ENCODE measurements at places on chromosomes 7 and 10. TPM values are rescaled to one million over a fixed set of nuclear protein-coding genes. Genes with fewer than 3 reads are reported as not detected.

DNA sequence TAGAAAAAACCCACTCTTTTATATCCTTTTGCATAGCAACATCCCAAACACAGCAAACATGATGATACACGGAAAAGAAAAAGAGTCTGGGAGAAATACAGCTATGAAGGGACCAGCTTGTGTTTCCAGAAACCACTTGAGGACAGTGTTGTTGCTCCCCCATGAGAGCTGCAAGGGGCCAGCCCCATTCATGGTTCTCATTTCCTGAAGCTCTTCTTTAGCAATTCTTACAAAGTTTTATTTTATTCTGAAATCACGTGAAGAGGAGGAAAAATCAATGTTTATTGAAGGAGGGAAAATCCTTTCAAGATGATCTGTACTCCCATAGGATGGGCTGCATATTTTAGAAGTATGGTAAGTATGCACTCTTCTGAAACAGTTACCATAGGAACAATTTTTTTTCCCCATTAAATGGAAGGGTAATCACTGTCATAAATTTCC, 17.5 kb upstream of the PRTFDC1 start:
- DNase-seq: no peak

- no peak for DNase-seq
Observed at GRCh38 chr7:43511769-43512515, 71.0 kb upstream of the STK17A start.

- no peak for DNase-seq
Observed at GRCh38 chr7:35024298-35024697, 13.0 kb downstream of the DPY19L1 start.

- no peak for DNase-seq
Observed at GRCh38 chr7:129401967-129402860, 32.0 kb upstream of the STRIP2 start.

DNA sequence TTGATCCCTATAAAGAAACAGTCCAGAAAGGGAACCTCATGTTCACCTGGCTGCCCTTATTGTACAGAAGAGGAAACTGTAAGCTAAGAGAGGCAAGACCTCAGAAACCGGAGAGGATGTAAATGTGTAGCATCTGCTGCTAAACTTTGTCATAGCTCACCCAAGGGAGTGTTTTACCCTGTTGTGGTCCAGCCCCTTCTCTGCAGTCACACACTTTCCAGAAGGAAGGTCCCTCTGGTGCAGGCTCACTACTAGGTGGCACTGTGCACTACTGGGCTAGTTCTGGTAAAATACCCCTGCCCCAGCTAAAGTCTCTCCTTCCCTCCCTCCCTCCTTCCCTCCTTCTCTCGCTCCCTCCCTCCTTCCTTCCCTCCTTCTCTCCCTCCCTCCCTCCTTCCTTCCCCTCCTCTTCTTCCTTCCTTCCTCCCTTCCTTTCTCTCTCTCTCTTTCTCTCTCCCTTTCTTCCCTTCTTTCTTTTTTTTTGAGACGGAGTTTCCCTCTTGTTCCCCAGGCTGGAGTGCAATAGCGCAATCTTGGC, 42.5 kb upstream of the LCOR start:
- no peak for DNase-seq

DNA sequence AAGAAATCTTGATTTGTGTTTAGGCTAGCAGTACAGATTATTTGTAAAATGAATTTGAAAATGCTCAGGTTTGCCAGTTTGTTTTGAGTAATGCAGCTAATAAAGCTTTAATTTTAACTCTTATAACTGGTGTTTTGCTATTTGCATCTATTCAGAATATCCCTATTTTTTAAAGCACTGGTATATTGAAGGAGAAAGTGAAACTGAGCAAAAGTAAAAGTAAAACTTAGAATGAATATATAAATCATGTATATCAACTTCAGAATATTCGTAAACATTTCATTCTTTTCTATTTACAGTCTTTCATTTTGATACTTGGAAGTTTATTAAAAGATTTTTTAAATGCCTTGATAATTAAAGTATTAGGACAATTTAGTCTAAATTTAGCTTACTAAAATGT, 26.2 kb downstream of the TASOR2 start:
- no peak for DNase-seq

DNA sequence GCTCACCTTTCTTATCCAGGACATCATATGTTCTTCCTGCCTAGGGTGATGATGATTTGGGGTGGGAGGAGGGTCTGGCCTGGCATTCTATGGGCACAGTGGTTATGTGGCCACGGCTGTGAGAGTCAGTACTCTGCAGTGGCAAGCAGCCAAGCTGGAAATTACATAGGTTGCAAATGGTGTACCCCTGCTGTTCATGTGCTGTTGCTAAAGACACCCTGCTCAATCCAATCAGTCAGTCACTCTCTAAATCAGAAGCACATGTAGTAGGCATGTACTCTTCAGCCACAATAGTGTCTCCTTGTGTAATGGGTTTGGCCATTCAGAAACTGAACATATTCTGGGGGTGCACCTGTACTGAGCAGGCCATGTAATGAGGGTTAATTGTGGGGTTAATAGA, 449.1 kb upstream of the ANKRD30A start:
- DNase-seq: peak; percentile 37

- DNase-seq: no peak
Observed at GRCh38 chr10:21184216-21184615, 287.1 kb upstream of the NEBL start.

- DNase-seq: no peak
Observed at GRCh38 chr10:113562704-113563103, 9.9 kb downstream of the HABP2 start.

GRCh38 chr7:97639036-97639435, 92.8 kb upstream of the TAC1 start:
- DNase-seq: peak; percentile 1

DNA sequence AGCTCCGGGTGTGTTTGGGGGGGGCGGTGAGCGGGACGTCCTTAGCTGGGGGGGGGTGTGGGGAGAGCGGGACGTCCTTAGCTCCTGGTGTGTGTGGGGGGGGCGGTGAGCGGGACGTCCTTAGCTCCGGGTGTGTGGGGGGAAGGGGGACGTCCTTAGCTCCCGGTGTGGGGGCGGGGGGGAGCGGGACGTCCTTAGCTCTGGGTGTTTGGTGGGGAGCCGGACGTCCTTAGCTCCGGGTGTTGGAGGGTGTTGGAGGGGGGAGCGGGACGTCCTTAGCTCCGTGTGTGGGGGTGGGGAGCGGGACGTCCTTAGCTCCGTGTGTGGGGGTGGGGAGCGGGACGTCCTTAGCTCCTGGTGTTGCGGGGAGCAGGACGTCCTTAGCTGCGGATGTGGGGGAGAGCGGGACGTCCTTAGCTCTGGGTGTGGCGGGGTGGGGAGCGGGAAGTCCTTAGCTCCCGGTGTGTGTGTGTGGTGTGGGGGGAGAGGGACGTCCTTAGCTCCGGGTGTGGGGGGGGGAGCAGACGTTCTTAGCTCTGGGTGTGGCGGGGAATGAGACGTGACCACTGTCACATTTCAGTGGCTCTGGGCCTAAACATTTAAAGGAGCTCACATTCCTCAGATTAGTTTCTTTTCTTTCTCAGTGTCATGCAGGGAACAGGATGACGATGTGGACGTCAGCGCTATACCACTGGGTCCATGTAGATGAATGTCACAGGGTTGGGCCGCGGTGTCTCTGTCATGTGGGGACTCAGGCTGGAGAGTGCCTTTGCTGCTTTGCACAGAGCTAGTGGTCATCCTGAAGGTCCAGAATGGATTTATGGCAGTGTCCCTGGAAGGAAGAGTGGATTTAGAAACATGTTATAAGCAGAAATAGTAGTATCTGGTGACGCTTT, 7.5 kb downstream of the DYNC2I1 start:
- peak; percentile 67 for DNase-seq

DNA sequence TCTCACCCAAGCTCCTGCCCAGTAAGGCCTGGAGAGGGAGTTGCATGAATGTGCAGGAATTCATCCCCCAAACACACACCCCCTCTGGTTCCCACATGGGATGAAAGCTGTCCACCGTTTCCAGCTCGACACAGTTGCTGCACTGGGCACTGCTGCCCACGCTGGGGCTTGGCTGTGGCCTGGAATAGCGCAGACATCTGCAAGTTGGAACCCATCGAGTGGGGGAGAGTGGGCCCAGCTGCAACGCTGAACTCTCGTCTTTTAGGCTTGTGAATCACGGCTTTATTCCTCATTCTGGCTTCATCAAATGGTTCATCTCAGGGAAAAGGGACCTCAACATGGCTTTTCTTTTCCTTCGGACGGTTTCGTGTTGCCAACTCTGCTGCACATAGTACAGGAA, 264.7 kb downstream of the DNAJB6 start:
- no peak for DNase-seq

DNA sequence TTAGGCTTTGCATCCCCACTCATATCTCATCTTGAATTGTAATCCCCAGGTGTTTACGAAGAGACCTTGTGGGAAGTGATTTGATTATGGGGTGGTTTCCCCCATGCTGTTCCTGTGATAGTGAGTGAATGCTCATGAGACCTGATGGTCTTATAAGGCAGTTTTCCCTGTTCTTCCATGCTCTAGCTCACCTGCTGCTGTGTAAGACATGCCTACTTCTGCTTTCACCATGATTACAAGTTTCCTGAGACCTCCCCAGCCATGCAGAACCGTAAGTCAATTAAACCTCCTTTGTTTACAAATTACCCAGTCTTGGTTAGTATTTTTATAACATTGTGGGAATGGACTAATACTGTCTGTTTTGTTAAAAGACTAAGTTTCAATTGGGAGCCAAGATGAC, 35.3 kb upstream of the ZNF92 start:
- DNase-seq: no peak

- DNase-seq: peak; percentile 25
Observed at GRCh38 chr10:4770801-4771553, 55.0 kb upstream of the AKR1E2 start.

DNA sequence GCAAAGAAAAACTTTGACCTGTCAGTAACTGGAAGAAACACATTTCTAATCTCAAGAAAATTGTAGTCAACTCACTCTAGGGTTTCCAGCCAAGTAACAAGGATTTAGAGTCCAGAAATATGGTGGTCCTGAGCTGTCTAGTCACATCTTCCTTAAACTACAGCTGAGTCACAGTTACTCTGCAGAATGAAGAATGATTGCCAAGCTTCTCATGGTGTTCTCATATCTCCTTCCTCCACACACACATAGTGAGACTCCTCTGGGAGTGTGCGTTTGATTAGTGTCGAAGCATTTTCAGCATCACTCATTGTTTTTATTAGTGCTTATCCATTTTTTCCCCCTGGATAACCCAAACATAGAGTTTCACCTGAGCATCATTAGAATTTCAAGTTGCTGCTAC, 93.1 kb upstream of the CXCL12 start:
- DNase-seq: no peak

GRCh38 chr10:14123139-14123538, 207.6 kb downstream of the FRMD4A start:
- peak; percentile 79 for DNase-seq

GRCh38 chr10:92074126-92074887, 150.7 kb downstream of the BTAF1 start:
- no peak for DNase-seq

DNA sequence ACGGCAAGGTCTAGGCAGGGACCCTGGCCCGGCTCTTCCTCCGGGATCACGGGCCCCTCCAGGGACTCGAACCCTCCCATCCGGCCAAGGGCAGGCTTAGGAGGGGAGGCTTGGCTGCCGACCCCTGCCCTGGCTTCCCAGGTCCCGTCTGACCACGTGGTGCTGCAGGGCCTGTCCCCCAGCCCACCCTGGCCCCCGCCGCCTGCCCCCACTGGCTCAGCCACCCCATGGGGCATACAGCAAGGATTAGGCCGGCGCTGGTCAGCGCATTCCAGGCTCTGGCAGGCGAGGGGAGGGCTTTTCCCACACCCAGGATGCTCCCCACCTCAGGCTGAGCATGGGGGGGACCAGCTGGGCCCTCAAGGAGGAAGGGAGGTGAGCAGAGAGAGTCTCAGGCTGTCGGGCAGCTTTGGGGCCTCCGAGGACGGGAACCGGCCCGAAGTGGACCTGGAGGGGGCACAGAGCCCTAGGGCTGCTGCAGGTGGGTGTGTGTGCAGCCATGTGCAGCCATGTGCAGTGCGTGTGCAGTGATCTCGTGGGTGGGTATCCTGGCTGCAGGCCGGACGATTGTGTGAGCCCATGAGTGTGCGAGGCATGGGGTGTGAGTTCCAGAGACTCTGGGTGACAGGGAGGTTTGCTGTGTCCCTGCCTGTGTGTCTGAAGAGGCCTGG, 713 bp upstream of the GRIFIN start:
- DNase-seq: no peak

DNA sequence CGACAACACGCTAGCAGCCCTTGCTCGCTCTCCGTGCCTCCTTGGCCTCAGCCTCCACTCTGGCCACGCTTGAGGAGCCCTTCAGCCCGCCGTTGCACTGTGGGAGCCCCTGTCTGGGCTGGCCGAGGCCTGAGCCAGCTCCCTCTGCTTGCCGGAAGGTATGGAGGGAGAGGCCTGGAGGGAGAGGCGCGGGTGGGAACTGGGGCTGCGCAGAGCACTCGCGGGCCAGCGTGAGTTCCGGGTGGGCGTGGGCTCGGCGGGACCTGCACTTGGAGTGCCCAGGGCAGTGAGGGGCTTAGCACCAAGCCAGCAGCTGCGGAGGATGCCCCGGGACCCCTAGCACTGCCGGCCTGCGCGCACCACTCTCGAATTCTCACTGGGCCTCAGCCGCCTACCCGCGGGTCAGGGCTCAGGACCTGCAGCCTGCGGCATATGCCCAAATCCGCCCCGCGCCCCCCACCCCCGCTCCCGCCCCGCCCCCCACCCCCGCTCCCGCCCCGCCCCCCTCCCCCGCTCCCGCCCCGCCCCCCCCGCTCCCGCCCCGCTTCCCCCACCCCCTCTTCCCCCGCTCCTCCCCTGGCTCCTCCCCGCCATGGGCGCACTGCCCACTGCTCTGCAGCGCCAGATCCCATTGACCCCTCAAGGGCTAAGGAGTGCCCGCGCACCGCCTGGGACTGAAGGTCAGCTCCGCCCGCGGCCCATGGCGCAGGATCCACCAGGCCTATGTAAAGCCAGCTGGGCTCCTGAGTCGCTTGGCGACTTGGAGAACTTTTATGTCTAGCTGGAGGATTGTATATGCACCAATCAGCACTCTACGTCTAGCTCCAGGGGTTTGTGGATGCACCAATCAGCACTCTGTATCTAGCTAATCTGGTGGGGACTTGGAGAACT, 15.9 kb upstream of the ACBD5 start:
- DNase-seq: no peak

DNA sequence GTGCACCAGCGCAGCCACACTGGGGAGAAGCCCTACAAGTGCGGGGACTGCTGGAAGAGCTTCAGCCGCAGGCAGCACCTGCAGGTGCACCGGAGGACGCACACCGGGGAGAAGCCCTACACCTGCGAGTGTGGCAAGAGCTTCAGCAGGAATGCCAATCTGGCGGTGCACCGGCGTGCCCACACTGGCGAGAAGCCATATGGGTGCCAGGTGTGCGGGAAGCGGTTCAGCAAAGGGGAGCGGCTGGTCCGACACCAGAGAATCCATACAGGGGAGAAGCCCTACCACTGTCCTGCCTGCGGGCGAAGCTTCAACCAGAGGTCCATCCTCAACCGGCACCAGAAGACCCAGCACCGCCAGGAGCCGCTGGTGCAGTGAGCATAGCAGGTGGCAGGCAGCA, 12.9 kb downstream of the ZSCAN25 start:
- no peak for DNase-seq

- DNase-seq: peak; percentile 42
Observed at GRCh38 chr10:60123172-60123571, 216.8 kb upstream of the CCDC6 start.

GRCh38 chr10:128095753-128096469, 30.3 kb downstream of the MKI67 start:
- DNase-seq: no peak

The TPK1 gene
- total RNA-seq: 8.0 TPM

The TMEM236 gene
- total RNA-seq: not detected

The MBL2 gene
- not detected for total RNA-seq

The SPDYE1 gene
- total RNA-seq: not detected

The NKX6-2 gene
- not detected for total RNA-seq

The PCLO gene
- total RNA-seq: not detected

The ASZ1 gene
- total RNA-seq: not detected

The SFTPA1 gene
- not detected for total RNA-seq

The CYP26C1 gene
- total RNA-seq: not detected

The CD36 gene
- total RNA-seq: not detected
